ENCODE measurements at places on chromosomes 1 and 21.
A peak's percentile ranks its signal among the peaks of the same experiment; 100 is the strongest.

- ATAC-seq, result no peak
These were observed 78.4 kb upstream of the KCNA3 start for GRCh38 chr1:110752941-110753725.

GRCh38 chr1:44807364-44808062 lies 362 bp upstream of the DYNLT4 start:
- peak; percentile 83 for ATAC-seq

DNA sequence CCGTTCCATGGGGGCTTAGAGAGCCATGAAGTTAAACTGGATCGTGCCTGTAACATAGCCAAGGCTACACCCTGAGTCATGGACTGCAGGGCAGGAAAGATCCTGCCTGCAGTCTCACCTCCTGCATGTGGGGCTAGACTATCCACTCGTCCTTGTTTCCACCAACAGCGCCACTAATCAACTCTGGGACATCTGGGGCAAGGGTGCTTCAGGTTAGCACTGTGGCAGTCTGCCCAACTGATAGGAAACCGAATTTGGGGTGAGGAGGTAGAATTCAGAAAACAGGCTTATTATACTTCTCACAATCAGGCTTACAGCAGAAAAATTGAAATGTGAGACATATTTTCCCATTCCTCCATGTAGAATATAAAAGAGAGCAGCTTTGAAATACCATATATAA lies 85.2 kb upstream of the ADAM30 start:
- peak; percentile 24 for ATAC-seq

- no peak for ATAC-seq
These were observed 569.6 kb upstream of the ADGRL2 start for GRCh38 chr1:81230983-81231728.

DNA sequence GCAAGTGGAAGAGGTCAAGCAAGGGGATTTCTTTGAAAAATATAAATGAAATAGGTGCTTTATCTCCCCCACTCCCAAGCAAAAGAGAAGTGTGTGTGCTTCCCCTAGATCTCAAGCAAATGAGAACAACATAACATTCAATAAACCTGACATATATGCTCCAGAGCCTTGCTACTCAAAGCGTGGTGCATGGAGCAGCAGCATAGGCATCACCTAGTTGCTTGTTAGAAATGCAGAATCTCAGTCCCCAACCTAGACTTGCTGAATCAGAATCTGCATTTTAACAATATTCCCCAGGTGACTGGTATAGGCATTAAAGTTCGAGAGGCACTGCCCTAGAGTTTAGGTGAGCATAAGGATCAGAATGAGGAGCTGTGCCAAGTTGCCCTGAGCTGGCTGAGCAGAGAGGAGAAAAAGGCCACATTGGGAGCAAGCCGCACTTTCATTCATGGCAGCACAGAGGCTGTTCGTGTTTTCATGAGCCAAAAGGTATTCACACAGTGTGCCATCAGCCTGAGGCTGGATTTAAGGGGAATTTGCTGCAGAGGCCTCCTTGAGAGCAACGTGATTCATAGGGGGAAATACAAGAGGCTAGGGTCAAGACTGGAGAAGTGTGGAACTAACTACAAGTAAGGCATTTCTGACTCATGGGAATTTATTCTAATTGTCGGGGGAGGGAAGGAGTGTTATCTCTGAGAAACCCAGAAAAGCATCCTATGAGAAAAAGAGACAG lies 14.3 kb upstream of the LPAR3 start:
- ATAC-seq, result peak; percentile 90

- no peak for ATAC-seq
These were observed 110.7 kb downstream of the TNR start for GRCh38 chr1:175632667-175633066.

DNA sequence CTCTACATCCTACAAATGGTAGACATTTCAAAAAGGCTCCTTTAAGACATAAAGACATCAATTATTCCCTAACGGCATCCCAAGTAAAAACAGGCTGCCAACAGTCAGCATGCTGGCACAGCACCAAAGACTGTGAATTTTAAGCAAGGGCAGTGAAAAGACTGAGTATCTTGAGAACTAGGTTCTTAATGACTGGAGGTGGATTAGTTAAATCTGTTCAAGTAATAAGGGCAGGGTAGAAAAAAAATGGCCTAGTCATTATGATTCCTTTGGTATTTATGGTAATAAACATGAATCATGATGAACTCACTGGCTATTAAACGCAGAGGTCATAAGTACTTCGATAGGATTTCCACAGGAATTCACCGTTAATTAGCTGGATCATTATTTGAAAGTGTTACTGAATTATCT lies 75.2 kb downstream of the KIFAP3 start:
- ATAC-seq, result peak; percentile 86

- peak; percentile 30 for ATAC-seq
These were observed 871 bp upstream of the ETS2 start for GRCh38 chr21:38804789-38805327.

DNA sequence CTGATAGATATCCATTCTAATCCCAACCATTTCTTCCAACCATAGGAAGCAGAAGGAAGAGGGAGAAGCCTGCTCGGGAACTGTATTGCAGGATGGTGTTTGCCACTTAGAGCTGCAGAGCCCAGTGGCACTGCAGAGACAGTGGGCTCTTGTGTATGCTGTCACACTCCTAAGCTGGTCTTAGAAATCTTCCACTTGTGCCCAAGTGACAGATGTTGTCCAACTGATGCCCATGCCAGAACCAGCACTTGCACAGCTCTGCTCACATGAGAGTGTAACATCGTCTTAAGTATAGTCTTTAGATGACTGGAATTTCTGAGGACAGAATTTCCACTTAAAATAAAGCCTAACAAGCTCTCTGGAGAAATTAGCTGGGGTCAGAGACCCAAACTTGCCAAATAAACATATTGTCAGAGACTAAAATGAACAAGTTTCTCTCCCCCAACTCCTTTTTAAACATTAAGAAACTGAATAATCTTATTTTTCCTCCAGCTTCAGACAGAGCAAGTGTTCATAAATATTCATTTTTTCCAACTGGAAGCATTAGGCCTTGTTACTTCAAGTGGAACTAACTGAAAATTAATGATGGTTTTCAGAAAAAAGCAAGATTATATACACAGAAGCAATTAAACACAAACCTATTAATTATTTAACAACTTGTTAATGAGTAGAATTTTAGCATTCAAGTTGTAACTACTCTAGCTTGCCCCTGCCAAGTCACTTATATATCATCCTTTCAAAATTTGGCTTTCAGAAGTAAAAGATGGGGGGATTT lies 577.3 kb downstream of the AJAP1 start:
- no peak for ATAC-seq

DNA sequence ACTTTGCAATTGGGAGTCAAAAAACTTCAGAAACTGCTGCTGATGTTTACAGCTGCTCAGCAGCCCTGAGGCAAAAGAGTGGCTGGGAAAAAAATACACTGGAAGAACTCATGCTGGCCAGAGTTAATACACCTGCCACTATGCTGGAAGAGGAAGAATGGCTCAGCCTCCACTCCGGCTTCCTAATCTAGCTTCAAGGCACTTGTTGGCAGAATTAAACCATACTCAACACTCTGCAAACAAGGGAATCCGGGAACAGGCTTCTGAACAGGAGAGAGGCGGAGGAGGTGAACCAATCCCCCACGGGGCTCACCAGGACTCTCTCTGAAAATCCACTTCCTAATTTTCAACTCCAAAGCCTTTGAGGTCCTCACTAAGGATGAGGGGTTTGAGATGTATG lies 120.1 kb downstream of the CCDC185 start:
- ATAC-seq, result no peak

- ATAC-seq, result peak; percentile 87
These were observed at the start of gene SH3D21 for GRCh38 chr1:36306210-36306901. SH3D21 (plus strand) TSS chr1:36306368; CDS start chr1:36306421, 53 bp downstream.

DNA sequence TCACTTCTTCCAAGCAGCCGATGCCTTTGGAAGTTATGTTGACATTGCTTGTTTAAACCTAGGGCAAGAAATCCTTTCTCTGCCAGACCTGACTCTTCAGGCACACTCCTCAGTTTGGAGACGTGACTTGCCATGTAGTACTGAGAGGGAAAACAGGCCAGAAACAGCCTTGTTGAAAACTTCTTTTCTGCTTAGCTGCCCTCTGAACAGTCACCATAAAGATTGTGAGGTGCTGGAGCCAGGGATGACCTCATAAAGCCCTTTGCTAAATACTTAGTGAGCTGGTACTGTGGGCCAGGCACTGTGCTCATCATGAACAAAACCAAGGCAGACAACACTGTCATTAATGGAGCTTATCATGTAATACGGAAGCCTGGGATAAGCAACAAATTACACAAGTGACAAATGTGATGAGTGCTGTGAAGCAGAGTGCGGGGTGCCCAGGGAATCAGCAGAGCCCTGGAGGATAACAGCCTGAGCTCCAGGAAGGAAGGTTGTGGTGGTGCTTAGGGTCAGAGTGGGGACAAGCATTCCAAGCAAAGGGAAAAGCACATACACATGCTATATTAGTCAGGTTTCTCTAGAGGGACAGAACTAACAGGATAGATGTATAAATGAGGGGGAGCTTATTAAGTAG lies 42.4 kb downstream of the MTARC1 start:
- ATAC-seq, result no peak

Measured in esophagus mucosa (tissue), 1 donor.